ENCODE measurements at places on chromosomes 12 and 14. TPM values are rescaled to one million over a fixed set of nuclear protein-coding genes. Genes with fewer than 3 reads are reported as not detected.

The BMAL2 gene
- total RNA-seq: 58.8 TPM

The EFCAB11 gene
- 6.8 TPM for total RNA-seq

The KRT82 gene
- total RNA-seq: not detected

The EPYC gene
- total RNA-seq: not detected

The INSM2 gene
- not detected for total RNA-seq

The DBX2 gene
- not detected for total RNA-seq

The ADAM20 gene
- total RNA-seq: 0.44 TPM

The HHIPL1 gene
- not detected for total RNA-seq

The DHRS2 gene
- 3.1 TPM for total RNA-seq

The CEP170B gene
- total RNA-seq: 8.3 TPM

The CLEC4A gene
- total RNA-seq: 1.5 TPM

The PLD4 gene
- 0.07 TPM for total RNA-seq

The PCED1B gene
- 55.2 TPM for total RNA-seq

The CARMIL3 gene
- 1.5 TPM for total RNA-seq

The ITGA5 gene
- total RNA-seq: 43.9 TPM

The RERGL gene
- total RNA-seq: not detected

The PRKD1 gene
- total RNA-seq: not detected

The POTEM gene
- not detected for total RNA-seq

The KRT74 gene
- not detected for total RNA-seq

The PLBD1 gene
- not detected for total RNA-seq

The FERMT2 gene
- total RNA-seq: 1.6 TPM

The KCNH3 gene
- 1.5 TPM for total RNA-seq

The TSPAN19 gene
- not detected for total RNA-seq

The OR4M1 gene
- total RNA-seq: not detected

The SLC7A8 gene
- total RNA-seq: not detected

The NRL gene
- 1.2 TPM for total RNA-seq

The DPPA3 gene
- total RNA-seq: not detected

The FAR2 gene
- total RNA-seq: 5.2 TPM

The IFT81 gene
- 1.6 TPM for total RNA-seq

The CD4 gene
- total RNA-seq: 271 TPM

The CGRRF1 gene
- total RNA-seq: 7.8 TPM

The ZC2HC1C gene
- total RNA-seq: 1.6 TPM

The STXBP6 gene
- not detected for total RNA-seq

The CEBPE gene
- 0.35 TPM for total RNA-seq

The CCND2 gene
- total RNA-seq: 615 TPM

The RND1 gene
- total RNA-seq: 5.7 TPM

The MGP gene
- not detected for total RNA-seq

The GMFB gene
- total RNA-seq: 41.1 TPM

The PDE3A gene
- total RNA-seq: not detected

The NAV3 gene
- total RNA-seq: not detected

The DIO3 gene
- not detected for total RNA-seq

The GPR65 gene
- 8.1 TPM for total RNA-seq

The OAS3 gene
- total RNA-seq: 47.5 TPM

The SLC38A6 gene
- total RNA-seq: 5.9 TPM

The PRPH gene
- not detected for total RNA-seq

The SAMD4A gene
- total RNA-seq: 5.7 TPM

The KRT6C gene
- total RNA-seq: not detected

The RFLNA gene
- total RNA-seq: not detected

The MORN3 gene
- 1.0 TPM for total RNA-seq

The CNTN1 gene
- total RNA-seq: not detected

The PLEKHD1 gene
- total RNA-seq: 0.12 TPM

The SIX6 gene
- not detected for total RNA-seq

Data from activated CD4-positive, alpha-beta T cell treated with anti-CD3 and anti-CD28 coated beads, Interleukin-2, amount 10 ng/mL, durations not matched to agents 24 days and 14 days (primary cell).